ENCODE measurements at places on chromosomes 2 and 18.

DNA sequence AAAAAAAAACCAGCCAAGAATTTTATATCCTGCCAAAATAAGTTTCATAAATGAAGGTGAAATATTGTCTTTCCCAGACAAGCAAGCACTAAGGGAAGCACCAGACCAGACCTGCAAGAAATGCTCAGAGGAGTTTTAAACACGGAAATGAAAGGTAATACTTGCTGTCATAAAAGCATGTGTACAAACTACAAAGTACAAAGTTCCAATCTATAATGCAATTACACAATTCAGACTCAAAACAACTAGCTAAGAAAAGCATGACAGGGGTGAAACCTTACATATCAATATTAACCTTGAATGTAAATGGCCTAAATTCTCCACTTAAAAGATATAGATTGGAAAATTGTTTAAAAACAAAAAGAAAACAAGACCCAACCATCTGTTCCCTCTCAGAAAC is 45.0 kb upstream of the ASXL3 start:
- no peak for DNase-seq

GRCh38 chr18:10878703-10879102 is 270.7 kb downstream of the PIEZO2 start:
- no peak for DNase-seq

DNA sequence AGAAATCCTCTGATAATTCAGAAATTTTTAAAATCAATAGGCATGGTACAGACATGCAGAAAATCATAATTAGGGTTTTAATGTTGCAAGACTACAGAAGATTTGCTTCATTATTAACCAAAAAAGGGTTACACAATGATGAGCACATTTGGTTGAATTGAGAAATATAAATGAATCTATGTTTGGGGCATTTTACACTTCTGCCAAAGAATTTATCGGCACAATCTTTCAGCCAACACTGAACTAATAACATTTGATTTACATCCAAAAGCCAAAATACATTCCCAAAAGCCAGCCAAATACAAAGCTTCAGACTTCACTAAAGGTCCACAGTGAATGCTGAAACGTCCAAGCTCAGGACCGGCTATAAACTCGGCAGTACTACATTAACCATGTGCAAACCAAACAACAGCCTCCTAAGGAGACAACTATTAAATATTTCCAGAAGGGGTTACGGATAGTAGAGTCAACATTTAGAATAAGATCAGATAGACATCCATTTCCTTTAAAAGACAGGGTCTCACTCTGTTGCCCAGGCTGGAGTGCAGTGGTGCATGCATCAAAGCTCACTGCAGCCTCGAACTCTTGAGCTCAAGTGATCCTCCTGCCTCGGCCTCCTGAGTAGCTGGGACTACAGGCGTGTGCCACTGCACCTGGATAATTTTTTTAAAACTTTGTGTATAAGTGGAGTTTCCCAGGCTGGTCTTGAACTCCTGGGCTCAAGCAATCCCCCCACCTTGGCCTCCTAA is 29.4 kb downstream of the SPRED2 start:
- DNase-seq = no peak

GRCh38 chr2:85405201-85406059 is 4.7 kb downstream of the CAPG start:
- peak; percentile 65 for DNase-seq

DNA sequence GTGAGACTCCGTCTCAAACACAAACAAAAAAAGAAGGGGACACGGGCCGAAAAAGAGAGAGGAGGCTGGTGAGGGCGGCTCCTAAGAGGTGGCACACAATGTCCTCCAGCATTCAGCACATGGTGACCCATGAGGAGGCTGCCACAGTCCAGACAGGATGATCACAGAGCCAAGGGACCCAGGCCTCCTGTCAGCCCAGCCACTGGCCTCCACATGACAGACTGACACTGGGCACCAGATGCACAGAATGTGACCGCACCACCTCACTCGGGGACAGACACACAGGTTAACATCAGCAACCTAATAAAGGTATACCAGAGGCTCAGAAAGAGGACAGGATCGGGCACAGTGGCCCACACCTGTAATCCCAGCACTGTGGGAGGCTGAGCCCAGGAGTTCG is 21.0 kb downstream of the PASK start:
- no peak for DNase-seq

DNA sequence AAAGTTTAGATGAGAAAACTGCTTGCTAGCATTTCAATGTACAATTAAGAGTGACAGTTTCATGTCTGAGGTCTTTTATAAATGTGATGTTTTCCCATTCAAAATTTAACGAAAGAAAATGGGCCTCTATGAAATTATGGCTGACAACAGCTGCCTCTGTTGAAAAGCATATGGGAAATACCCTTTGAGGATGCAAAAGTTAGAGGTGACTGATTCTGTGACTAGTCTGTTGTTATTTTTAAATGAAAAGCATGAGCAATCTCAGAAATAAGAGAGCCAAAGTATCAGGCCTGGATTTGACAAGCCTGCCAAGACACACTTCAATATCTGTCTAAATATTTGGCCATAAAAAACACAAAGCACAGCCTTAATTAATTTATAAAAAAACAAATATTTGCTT is 580.8 kb downstream of the ERBB4 start:
- no peak for DNase-seq

- DNase-seq = no peak
These were observed 6.9 kb upstream of the SLC14A2 start for GRCh38 chr18:45608400-45608799.

DNA sequence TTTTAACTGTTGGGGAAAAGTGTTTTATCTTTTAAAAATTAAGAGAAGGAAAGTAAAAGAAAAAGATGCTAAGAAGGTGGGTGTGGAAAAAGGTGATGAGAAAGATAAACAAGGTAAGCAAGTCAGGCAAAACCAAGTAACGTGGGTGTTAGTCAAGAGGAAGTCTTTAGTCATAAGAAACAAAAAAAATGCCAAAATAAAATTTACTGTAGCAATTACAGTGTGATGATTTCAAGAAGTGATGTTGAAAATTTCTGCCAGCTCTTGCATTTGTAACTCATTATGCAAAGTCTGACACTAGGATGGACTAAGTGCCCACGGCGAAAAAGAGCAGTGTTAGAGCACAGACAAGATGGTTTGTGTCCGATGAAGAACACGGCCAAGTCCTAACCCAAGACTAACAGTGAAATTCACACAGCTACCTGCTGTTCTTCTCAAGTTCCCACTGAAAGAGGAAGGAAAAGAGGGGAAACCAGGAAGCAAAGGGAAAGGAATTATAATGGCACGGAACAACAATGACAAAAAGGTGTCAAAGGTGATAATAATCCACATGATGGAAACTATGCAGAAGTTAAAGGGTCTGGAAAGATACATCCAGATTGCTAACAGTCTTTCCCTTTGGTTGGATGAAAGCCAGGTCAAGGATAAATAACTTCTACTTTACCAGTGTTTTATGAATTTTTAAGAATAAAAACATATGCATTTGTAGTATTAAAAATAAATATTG is 34.1 kb downstream of the NOL10 start:
- no peak for DNase-seq

DNA sequence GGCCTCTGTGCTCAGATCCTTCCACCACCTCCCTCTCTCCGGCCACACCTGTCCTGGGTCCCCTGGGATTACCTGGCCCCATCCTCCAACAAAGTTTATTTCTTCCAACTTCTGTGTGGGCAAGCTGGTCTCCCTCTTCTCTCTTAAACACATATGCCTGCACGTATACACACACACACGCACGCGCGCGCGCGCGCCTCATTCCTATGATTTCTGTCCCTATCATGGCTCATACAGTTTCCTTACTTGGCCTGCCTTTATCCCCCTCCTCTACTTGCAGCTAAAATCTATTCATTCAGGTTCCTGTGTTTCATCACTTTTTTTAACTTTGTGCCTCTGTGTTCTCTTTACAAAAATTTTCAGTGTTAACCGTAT is 96.4 kb downstream of the LOXHD1 start:
- no peak for DNase-seq

DNA sequence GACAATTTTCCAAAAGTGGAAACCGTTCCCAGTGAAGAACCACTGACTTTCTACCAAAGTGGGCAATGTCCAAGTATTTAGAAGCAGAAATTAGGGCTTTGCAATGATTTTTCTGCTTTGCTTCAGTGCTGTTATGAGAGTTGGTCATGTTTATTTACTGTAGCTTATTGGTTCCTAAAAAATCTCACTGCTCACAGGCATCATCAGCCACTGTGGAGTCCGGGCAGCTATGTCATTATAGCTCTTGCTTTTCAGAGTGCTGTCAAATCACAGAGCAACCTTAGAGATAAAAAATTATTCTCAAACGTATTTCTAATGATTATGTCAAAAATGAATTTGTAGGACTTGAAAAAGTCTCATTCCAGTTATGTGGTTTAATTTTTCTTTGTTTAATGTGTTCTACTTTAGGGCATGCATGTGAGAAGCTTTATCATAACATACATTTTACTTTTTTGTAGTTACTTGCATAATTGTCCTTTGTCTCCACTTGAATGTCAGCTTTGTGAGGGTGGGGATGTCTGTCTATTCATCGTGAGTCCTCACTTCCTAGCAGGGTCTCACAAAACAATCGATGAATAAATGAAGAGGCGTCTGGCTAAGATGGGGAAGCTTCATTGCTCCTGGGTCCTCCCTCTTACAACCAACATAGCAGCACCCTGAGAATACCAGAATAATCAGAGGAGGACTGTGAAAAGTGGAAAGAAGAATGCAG is 117.6 kb downstream of the TPGS2 start:
- DNase-seq = no peak

DNA sequence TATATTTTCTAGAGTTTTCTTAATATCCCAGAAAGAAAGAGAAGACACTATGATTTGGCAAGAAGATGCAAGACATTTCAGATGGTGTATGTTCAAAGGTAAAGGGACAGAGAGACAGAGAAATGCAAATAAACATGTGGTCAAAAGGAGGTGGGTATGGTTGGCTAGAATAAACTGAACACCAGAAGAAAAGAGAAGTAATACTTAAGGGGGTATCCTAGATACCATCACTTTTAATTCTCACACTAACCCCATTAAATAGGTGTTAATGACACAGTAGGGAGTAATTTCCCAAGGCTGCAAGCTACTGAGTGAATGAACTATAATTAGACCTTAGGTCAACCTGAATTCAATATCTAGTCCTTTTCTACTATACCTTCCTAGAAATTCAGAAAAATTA is 111.2 kb upstream of the CD226 start:
- DNase-seq = no peak

DNA sequence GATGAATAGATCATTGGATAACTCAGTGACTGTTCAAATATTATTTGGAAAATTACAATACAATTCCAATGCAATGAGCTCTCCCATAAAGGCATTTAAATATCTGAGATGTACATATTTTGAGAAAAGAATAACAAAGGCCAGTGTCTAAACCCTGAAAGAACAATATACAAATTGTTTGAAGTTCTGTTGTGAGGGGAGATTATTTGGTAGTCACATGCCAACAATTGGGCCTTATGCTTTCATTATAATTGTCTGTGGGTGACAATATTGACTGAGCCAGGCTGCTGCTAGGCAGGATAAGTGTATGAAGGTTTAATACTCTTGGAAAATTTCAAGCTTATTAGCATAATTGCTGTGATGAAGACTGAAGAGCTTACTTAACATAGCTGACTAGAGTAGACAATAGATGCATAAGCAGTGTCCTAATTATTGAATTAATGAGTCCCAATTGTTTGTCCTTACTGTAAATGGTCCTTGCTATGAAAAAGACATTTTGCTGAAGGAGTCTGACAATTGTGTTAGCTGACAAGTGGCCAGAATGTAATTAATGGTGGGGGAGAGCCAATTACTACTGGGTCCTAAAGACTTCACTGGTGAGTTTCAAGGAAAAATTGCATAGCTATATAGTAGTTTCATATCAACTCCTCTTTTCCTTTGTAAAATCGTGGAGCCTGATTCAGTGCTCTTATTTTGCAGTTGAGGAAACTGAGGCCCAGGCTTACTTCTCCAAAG is 5.0 kb upstream of the SMAD2 start:
- no peak for DNase-seq

- DNase-seq = no peak
These were observed 90.7 kb downstream of the NOL10 start for GRCh38 chr2:10599089-10599488.

DNA sequence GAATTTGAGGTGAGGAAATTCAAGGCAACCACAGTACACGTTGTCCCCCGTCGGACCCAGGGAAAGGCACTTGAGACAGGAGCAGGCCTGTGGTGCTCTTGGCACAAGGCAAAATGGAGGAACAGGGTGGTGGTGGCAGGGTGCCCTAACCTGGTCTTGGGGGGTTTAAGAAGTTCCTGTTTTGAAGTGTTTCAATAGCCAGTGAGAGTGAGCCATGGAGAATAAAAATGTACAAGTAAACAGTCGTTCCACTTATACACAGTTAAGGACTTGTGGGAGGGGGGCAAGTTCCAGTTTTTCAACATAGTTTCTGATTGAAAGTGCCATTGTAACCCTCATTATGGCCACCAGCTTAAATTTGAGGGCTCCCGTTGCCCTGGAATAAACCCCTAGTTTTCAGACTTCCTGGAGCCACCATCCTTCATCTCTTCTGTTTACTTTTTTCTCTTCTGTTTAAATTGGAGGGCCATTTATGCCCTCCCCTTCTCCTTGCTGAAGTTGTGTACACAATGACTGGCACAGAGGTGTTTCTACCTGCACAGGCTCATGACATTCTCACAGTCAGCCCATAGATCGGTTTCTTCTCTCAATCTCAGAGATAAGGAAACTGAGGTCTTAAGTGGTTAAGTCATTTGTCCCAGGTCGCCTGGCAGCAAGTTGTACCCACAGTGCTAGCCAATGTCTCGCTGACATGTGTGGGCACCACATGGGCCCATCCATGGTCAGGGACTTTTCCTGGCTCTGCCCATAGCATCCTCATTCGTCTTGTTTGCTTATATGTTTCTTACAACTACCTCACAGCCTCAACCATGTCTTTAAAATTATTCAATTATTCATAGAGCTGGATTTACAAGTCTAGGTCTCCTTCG is 66.0 kb upstream of the ST3GAL5 start:
- no peak for DNase-seq

GRCh38 chr18:43265465-43265864 is 11.8 kb downstream of the SYT4 start:
- DNase-seq = no peak

- no peak for DNase-seq
These were observed 162.9 kb downstream of the MTCL1 start for GRCh38 chr18:8868276-8868675.

- no peak for DNase-seq
These were observed 106.7 kb downstream of the ADCYAP1 start for GRCh38 chr18:1011349-1011748.

GRCh38 chr2:8754106-8754776 is 72.4 kb downstream of the ID2 start:
- DNase-seq = no peak

DNA sequence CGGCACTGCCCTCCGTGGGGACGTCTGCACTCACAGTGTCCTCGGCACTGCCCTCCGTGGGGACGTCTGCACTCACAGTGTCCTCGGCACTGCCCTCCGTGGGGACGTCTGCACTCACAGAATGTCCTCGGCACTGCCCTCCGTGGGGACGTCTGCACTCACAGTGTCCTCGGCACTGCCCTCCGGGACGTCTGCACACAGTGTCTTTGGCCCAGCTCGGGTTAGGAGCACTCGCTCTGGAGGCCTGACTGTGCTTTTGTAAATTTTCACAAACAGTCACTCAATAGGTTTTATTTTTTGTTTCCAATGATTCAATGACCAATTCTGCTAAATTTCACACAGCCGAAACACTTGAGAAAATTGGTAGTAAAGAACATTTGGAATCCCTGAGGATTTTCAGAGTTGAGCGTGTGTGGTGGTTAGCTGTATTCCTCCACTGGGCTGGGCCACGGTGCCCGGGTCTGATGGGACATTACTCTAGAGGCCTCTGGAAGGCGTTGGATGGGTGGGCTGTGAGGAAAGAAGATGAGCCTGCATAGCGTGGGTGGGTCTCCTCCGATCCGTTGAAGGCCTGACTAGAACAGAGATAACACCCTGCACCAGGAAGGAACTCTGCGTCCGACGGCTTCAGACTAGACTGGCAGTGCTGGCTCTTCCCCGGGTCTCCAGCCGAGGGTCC is 134.8 kb downstream of the RTP5 start:
- DNase-seq = no peak
